ENCODE measurements at places on chromosomes 2 and 18. TPM values are rescaled to one million over a fixed set of nuclear protein-coding genes. Genes with fewer than 3 reads are reported as not detected.

GRCh38 chr2:175690113-175690837 lies 311.8 kb downstream of the LNPK start:
- DNase-seq = no peak

DNA sequence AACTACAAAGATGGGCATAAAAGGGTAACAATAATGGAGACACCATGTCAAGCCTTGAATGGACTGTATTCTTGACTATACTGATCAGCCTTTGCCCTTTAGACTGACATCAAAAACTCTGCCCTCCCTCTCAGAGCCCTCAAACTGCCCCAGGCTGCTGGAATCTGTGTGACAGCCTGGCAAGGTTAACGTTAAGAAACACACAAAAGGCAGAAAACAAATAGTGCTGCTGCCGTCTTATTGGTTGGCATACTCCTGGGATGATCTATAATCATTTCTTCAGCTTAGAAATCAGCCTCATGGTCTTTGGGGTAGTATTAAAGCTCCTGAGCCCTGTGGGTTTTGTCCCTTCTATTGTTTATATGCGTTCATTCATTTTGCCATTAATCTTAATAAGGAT lies 338.0 kb downstream of the DCC start:
- no peak for DNase-seq

DNA sequence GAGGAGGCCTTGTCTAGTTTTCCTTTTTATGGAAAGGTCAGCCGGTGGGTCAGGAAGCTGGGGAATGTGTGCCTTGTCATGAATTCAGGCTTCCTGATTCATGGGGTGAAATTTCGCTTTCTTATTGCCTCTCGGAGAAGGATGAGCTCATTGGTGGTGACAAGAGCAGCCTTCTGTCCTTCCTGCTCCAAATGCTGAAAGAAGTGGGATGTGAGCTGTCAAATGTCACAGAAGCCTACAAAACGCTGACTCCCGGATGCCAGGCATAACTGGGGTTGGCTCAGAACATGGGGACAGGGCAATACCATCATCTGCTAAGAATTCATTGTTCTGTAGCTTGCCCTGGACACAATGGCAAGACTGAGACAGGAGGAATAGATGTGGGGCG lies 55.8 kb upstream of the FAM136A start:
- no peak for DNase-seq

The ITGB6 gene
- not detected for total RNA-seq

All from activated CD4-positive, alpha-beta memory T cell treated with anti-CD3 and anti-CD28 coated beads, Interleukin-2, amount 10 ng/mL, durations not matched to agents 7 days and 5 days (primary cell).